Progenitor cell of endocrine pancreas (in vitro differentiated cells): ENCODE measurements at places on chromosomes 16 and 17. TPM values are rescaled to one million over a fixed set of nuclear protein-coding genes. Genes with fewer than 3 reads are reported as not detected.
A peak's percentile ranks its signal among the peaks of the same experiment; 100 is the strongest.

Gene CACNA1G
- 0.19 and 0.36 TPM in 2 replicates for total RNA-seq

Gene KRTAP4-4
- total RNA-seq: not detected in 2 replicates

Gene ACSM2A
- total RNA-seq: not detected in 2 replicates

- peaks cover 7% of the 10 kb centered on the region for H3K4me1 ChIP-seq
- peak overlapping the region; percentile 87 for H3K27ac ChIP-seq
These were observed 28.3 kb downstream of the G6PC1 start for GRCh38 chr17:42928714-42929496.

GRCh38 chr16:57354311-57354710 lies 4.3 kb upstream of the CCL22 start:
- H3K27ac ChIP-seq: no peak overlapping the region
- H3K27me3 ChIP-seq: peaks cover 19% of the 10 kb centered on the region
- H3K4me3 ChIP-seq: no peak overlapping the region
- H3K36me3 ChIP-seq: no peaks in the 10 kb centered on the region

DNA sequence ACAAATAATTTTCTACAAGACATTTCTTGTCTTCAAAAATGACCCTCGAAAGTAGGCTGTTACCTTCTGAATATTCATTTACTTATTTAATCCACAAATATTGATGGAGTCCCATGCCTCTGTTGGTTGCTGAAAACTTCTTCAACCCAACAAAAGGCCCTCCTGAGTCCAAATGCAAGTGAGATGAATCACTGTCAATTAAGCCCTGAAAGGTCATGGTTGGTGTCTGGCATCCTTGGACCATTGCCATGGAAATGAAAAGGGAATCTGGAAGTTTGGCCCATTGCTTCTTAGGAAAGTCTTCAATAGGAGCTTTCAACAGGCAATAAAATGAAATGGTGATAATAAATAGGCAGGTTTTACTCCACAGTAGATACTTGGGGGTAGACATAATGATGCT lies 364.7 kb upstream of the DYNLRB2 start:
- no peak overlapping the region for H3K27ac ChIP-seq
- H3K4me3 ChIP-seq: no peak overlapping the region
- no peak for DNase-seq
- no peaks in the 10 kb centered on the region for H3K36me3 ChIP-seq

- H3K27me3 ChIP-seq: no peaks in the 10 kb centered on the region
- DNase-seq: no peak
- H3K27ac ChIP-seq: peak overlapping the region; percentile 93
- H3K4me3 ChIP-seq: peak overlapping the region; percentile 17
These were observed 35.0 kb downstream of the GPT2 start for GRCh38 chr16:46918905-46919792.

DNA sequence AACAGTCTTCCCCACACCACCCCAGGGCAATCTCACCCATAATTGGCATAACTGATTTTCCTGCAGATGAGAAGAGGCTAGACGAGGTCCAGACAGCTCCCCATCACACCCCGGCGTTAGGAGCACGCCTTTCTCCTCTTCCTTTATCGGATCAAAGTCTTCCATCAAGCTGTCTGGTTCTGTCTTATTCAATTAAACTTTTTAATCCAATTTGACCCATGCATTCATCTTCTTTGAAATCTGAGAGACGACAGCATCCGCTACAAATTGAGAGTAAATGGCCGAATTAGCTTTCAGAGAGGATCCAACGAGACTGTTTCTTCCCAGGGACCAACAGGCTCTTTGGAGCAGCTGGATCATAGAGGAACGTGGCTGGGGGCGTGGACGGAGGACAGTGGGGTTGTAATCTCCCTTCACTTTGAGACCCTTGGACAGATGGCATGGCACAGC lies 44.4 kb upstream of the GPRC5B start:
- peaks cover 4% of the 10 kb centered on the region for H3K27me3 ChIP-seq
- H3K4me3 ChIP-seq: no peak overlapping the region
- H3K36me3 ChIP-seq: no peaks in the 10 kb centered on the region
- H3K27ac ChIP-seq: no peak overlapping the region
- DNase-seq: no peak

- H3K27ac ChIP-seq: no peak overlapping the region
- DNase-seq: no peak
- no peak overlapping the region for H3K4me3 ChIP-seq
- peaks cover 45% of the 10 kb centered on the region for H3K27me3 ChIP-seq
- no peaks in the 10 kb centered on the region for H3K36me3 ChIP-seq
These were observed 14.0 kb downstream of the TMEM92 start for GRCh38 chr17:50288306-50288705.

DNA sequence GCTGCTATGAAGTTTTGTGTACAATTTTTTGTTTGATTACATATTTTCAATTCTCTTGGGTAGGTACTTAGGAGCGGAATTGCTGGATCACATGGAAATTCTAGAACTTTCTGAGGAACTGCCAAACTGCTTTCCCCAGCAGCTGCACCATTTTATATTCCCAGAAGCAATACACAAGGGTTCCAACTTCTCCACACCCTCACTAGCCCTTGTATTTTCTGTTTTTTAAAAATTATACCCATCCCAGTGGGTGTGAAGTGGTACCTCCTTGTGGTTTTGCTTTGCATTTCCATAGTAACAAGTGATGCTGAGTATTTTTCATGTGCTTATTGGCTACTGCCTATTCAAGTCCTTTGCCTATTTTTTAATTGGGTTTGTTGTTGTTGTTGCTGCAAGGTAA lies 20.9 kb downstream of the NACA2 start:
- no peak overlapping the region for H3K27ac ChIP-seq
- H3K27me3 ChIP-seq: peaks cover 22% of the 10 kb centered on the region
- peaks cover 2% of the 10 kb centered on the region for H3K4me1 ChIP-seq
- DNase-seq: no peak
- no peak overlapping the region for H3K4me3 ChIP-seq
- no peaks in the 10 kb centered on the region for H3K36me3 ChIP-seq

DNA sequence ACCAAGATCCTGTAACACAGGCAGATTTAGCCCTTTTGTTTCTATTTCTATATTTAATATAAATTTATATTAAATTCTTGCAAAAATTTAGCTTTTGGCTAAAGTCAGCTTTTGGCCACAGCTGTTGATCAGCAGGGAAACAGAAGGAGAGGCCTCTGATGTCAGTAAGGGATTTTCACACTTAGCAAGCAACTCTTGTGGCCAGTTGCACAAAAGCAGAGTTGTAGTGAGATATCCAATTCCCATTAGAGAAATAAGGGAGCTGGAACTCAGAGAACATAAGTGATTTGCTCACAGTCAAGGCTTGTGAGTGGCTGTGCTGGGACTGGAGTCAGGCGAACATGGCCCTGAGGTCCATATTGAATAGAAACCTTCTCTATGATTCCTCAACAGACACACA lies 16.7 kb upstream of the HEATR6 start:
- H3K27me3 ChIP-seq: no peaks in the 10 kb centered on the region
- no peak for DNase-seq
- peaks cover 4% of the 10 kb centered on the region for H3K36me3 ChIP-seq
- no peak overlapping the region for H3K4me3 ChIP-seq
- H3K27ac ChIP-seq: no peak overlapping the region

- no peaks in the 10 kb centered on the region for H3K4me1 ChIP-seq
- no peaks in the 10 kb centered on the region for H3K36me3 ChIP-seq
- peak overlapping the region; percentile 46 for H3K4me3 ChIP-seq
- H3K27me3 ChIP-seq: peaks cover 81% of the 10 kb centered on the region
- H3K27ac ChIP-seq: no peak overlapping the region
These were observed 16.7 kb upstream of the MTMR4 start for GRCh38 chr17:58531122-58531521.

- peaks cover 2% of the 10 kb centered on the region for H3K4me1 ChIP-seq
- peaks cover 9% of the 10 kb centered on the region for H3K27me3 ChIP-seq
- no peak overlapping the region for H3K27ac ChIP-seq
- DNase-seq: no peak
- H3K4me3 ChIP-seq: no peak overlapping the region
These were observed 19.0 kb upstream of the MON1B start for GRCh38 chr16:77171745-77172635.

DNA sequence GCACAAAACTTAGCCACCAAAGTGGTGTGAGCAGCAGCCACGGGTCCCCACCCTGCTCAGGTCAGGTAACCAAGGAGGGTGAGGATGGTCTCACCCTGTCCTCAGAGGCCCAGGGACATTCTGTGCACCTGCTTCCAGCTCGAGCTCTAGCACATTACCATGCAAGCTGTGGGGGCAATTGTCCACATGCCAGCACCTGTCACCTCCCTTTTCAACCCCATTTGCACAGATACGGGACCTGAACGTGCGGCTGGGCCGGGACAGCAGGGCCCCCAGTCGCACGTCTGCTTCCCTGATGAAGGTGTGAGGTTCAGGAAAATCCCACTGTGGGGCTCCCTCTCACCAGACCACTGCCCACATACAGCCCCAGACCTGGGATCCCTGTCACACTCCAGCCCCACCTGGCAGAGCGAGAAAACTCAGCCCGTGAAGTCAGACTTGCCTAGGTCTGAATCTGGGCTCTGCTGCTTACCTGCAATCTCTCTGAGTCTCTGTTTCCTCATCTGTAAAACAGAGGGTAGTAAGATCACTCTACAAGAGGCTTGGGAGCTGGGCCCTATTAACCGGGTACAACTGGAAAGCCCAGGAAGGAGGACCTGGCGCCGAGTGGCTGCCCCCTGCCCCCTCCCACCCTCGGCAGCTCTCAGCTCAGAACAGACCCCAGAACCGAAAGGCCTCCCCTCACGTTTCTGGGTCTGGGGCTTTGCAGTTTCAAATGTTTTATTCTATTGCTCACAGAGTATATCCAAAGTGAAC lies 7.9 kb downstream of the WFIKKN2 start:
- H3K36me3 ChIP-seq: no peaks in the 10 kb centered on the region
- H3K27ac ChIP-seq: no peak overlapping the region
- H3K4me3 ChIP-seq: no peak overlapping the region
- H3K27me3 ChIP-seq: no peaks in the 10 kb centered on the region

GRCh38 chr17:27504188-27504995 lies 48.1 kb downstream of the KSR1 start:
- H3K27me3 ChIP-seq: no peaks in the 10 kb centered on the region
- DNase-seq: no peak

GRCh38 chr16:270381-271255 lies 5.1 kb downstream of the RGS11 start:
- no peak for DNase-seq
- H3K27ac ChIP-seq: no peak overlapping the region
- H3K27me3 ChIP-seq: peaks cover 8% of the 10 kb centered on the region
- H3K4me3 ChIP-seq: no peak overlapping the region
- no peaks in the 10 kb centered on the region for H3K4me1 ChIP-seq

DNA sequence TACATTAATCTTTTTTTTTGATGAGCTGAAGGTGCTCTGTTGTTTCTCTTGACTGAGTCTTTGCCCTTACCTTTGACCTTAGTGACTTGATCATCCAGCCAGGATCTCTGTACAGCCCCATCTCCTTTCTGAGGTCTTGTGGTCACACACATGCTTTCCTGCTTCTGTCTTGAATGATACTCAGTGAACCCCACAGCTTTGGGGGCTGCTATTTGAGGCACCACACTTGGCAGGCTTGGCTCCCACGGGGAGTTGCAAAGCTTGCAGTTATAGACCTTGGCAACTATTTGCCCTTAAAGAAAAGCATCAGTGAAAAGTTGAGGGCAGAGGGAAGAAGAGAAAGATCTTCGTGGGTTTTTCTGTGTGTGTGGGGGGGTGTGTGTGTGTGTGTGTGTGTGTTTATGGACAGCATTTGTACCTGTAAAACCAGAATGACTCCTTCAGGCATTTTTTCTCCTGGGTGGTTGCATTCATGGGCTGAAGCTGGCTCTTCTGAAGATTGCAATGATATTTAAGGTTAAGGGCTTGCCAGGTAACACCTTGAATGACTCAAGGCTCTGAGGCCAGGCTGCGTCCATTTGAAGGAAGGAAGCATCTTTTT lies 101.6 kb downstream of the MSI2 start:
- H3K4me1 ChIP-seq: peaks cover 31% of the 10 kb centered on the region
- no peaks in the 10 kb centered on the region for H3K27me3 ChIP-seq
- DNase-seq: no peak

DNA sequence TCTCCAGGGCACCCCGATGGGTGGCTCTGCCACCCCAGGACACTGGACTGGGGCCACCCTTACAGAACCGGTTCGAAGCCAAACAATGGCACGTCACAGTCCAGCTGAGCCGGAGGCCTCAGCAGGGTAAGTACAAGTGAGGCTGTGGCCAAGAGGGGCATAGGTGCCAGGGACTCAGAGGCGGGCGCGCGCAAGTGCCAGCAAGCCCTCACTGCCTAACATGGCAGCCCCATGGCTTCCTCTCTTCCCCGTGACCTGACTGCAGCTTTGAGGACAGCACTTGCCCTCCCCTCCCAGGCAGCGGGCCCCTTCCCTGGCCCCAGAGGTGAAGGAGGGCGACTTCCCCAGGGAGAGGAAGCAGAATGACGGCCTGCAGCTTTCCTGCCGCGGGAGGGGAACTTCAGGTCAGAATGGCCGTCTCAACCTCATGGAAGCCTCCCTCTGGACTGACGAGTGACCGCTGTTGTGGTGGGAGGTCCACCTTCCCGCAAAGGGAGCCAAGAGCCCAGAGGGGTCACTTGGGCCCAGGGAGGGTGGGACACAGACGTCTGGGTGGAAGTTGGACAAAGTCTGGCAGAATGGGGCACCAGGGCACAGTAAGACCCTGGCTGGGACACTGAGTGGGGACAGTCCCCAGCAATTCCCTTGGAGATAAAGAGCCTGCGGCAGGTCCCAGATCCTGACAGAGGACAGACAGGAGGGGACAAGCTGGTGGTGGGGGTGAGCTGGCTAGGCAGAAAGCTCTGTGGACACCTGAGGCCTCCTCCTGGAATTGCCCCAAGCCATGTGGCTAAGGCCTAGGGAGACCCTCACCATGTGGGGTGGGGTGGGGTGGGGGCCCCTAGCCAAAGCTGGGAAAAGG lies 52.1 kb upstream of the TOB1 start:
- no peak overlapping the region for H3K27ac ChIP-seq
- H3K4me1 ChIP-seq: peaks cover 33% of the 10 kb centered on the region
- no peaks in the 10 kb centered on the region for H3K36me3 ChIP-seq
- no peak for DNase-seq
- no peaks in the 10 kb centered on the region for H3K27me3 ChIP-seq

- H3K4me1 ChIP-seq: no peaks in the 10 kb centered on the region
- peaks cover 3% of the 10 kb centered on the region for H3K36me3 ChIP-seq
These were observed 14.7 kb downstream of the DBNDD1 start for GRCh38 chr16:90004577-90004976.

GRCh38 chr17:40779181-40779909 lies 3.0 kb downstream of the KRT27 start:
- no peak overlapping the region for H3K4me3 ChIP-seq
- DNase-seq: no peak
- no peaks in the 10 kb centered on the region for H3K36me3 ChIP-seq
- no peaks in the 10 kb centered on the region for H3K4me1 ChIP-seq

- no peak overlapping the region for H3K4me3 ChIP-seq
- H3K27me3 ChIP-seq: no peaks in the 10 kb centered on the region
- no peak overlapping the region for H3K27ac ChIP-seq
- DNase-seq: no peak
- H3K4me1 ChIP-seq: peaks cover 6% of the 10 kb centered on the region
- peaks cover 2% of the 10 kb centered on the region for H3K36me3 ChIP-seq
These were observed 15.9 kb upstream of the SLC12A3 start for GRCh38 chr16:56848955-56849689.
